Left hindlimb (tissue), 1 donor: ENCODE measurements at places on chromosomes 12 and 14.
A peak's percentile ranks its signal among the peaks of the same experiment; 100 is the strongest.

DNA sequence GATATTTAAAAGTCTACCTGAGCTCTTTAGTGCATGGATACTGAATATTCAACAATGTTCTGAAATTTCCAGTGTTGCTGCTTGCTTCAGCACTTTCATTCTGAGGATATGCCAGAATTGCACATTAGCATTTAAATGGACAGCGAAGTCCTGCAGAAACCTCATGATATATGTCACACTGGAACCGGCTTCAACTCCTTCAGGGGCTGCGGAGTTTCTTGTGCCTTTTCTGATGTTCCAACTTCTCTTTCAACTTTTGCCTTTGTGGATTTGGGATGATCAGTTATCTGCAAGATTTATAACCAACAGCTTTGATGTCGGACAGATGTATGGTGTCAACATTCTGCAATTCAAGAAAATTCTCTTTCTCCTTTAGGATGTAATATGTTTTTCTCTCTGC, 142.5 kb upstream of the LMNTD1 start:
- DNase-seq, result no peak

DNA sequence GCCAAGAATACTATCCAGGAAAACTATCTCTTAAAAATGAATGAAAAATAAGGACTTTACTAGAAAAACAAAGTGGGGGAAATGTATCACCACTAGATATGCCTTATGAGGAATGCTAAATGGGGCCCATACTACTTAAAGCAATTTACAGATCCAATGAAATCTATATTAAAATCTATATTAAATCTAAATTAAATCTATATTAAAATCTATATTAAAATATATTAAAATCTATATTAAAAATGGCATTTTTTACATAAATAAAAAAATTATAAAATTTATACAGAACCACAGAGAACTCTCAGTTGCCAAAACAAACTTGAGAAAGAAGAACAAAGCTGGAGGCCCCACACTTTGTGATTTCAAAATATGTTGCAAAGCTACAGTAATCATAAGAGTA, 234.5 kb downstream of the RPL10L start:
- DNase-seq, result no peak

DNA sequence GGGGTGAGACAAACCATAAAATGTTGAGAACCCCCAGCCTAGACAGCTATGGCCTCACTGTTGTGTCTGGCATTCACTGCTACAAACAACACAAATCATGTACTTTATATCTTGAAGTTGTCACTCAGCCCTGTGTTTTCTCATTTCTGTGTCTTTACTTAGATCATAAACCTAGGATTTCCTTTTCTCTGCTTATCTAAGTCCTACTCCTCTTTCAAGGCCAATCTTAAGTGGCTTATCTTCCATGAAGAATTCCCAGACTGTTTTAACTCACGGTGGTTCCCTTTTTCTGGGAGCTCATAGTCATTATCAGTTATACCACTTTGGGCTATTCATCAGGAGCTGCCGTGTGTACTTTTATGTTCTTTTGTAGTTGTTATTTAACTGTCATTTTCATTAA, 42.1 kb downstream of the FLRT2 start:
- no peak for DNase-seq

DNA sequence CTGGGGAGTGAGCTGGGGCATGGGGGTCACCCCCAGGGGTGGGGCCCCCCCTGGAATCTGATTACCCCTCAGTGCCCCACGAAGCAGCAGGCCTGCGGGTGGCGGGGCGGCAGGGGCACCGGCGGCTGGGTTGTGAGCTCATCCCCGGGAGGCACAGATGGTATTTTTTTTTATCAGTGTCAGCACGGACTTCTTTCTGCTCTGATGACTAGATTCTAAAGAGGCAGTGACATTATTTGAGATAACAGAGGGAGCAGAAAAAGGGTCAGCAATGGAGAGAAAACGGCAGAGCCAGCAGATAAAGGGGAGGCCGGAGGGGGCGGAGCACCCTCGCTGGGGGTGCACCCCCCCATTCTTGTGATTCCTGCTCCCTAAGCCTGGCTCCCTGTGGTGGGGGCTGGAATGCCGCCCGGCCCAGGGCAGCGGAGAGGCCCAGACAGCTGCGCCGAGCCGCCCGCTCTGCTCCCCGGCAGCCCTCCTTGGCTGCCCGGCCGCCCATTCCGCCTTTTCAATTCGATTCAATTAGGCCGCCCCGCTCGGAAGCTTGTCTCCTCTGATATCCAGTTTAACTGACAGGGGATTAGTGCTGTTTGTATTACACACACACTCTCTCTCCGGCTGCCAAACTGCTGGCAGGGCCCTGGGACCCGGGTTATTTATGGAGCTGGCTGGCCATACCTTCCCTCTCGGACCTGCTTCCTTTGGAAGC, 32.9 kb downstream of the MVK start:
- peak; percentile 49 for DNase-seq

- no peak for DNase-seq
Measured at GRCh38 chr14:68376067-68376779, 416.6 kb downstream of the ZFP36L1 start.

DNA sequence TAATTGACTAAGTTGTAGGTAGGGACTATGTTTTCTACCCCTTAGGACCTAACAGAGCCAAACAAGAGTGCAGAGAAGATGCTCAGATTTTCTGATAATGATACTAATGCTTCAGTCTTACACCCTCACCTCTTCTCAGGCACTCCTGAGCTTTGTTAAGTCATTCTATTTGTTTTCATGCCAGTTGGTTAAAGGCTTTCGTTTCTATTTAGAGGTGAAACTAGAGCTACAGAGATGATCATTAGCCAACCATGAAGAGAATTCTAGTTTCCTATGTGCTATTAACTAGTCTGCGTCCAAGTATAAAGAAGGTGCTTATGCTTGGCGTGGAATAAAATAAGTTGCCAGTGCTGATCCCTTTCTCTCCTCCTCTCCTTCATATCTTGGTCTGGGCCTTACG, 34.6 kb upstream of the PYGL start:
- DNase-seq, result no peak

- DNase-seq, result no peak
Measured at GRCh38 chr14:69617796-69618195, 6.4 kb downstream of the SUSD6 start.

- no peak for DNase-seq
Measured at GRCh38 chr14:77063571-77064171, 34.4 kb upstream of the CIPC start.

DNA sequence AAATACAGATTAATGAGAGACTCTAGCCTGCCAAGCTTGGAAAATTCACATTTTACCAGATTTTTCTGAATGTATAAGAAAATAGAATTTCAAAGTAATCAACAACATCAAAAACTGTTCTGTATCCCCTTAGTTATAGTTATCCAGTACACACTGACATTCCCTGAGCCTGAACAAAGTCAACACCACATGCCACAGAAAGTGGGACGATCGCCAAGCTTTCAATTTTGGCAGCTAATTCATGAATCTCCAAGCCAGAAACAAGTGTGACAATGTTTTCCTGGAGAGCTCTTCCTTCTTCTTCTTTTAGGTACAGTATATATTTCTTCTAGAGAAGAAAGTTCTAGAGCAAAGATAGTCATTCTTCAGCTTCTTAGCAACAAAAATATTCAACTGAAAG, 290.2 kb downstream of the PRKD1 start:
- DNase-seq, result peak; percentile 45

- no peak for DNase-seq
Measured at GRCh38 chr12:92927055-92927435, 2.0 kb downstream of the EEA1 start.

GRCh38 chr14:74898083-74898482, 16.4 kb downstream of the DLST start:
- no peak for DNase-seq

DNA sequence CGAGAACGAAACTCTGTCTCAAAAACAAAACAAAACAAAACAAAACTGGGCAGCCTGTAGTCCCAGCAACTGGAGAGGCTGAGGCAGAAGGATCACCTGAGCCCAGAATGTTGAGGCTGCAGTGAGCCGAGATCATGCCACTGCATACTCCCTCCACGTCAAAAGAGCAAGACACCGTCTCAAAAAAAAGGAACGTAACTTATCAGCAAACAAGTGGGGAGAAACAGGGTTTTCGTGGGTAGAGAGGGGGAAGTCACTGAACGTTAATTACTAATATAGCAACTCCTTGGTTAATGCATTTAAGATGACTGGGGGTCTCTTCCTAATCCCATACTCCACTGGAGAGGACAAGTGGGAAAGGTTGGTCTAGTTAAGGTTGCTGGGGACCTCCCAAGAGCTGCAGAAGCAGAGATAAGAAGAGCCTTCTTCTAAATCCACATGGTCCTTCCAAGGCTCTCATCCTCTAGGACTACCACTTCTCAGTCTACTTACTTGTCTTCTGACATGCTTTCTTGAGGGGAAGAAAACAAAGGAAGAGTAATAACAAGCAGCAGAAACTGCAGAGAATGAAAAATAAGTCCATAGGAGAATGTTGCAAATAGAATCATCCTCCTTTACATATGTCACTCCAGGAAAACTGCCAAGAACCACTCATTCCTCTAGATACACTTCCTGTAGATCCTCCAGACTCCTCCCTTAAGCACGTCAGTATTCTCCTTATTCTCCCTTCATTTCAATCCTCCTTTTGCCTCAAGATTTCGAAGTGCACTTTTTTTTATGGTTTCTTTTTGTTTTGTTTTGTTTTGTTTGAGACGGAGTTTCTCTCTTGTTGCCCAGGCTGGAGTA, 5.8 kb downstream of the NUMB start:
- no peak for DNase-seq

DNA sequence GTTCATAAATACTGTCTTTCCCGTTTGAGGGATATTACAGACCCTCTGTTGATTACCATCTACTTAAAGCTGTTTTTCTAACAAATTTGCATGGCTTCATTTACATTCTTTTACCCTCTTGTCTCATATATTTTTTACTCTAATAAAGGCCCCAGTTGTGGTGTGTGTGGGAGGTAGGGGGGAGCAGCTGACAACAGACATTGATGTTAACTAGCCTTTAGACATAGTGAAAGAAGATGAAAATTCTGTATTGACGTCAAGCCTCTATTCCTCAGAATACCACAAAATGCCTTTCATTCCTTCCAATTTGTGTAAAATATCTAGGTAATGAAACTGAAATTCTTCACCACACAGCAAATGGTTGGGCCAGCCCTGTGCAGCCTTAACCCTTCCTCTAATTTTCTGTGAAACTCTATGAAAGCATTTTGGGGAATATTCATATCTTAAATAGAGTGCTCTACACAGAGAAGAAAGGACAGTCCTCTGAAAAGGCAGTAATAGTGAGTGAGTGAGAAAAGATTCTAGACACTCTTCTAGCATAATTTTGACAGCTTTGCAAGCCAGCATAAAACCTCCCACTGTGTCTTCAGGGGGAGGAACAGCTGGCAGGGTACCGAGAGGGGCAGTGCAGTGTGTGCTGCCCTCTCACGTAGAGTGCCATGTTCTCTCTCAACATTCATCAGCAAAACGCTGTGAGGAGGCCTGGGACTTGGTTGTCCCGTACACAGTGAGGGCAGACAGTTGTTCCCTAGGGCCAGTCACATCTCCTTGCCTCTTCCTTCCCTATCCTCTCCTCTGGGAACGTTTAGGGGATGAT, 20.1 kb upstream of the CERS5 start:
- DNase-seq, result no peak

GRCh38 chr12:104303538-104304151, at the start of gene EID3:
TSS of gene EID3 (plus strand) at chr12:104303739. CDS start at chr12:104303935, 196 bp downstream.
- peak; percentile 93 for DNase-seq

- no peak for DNase-seq
Measured at GRCh38 chr12:74906224-74906623, 303.4 kb downstream of the KCNC2 start.

DNA sequence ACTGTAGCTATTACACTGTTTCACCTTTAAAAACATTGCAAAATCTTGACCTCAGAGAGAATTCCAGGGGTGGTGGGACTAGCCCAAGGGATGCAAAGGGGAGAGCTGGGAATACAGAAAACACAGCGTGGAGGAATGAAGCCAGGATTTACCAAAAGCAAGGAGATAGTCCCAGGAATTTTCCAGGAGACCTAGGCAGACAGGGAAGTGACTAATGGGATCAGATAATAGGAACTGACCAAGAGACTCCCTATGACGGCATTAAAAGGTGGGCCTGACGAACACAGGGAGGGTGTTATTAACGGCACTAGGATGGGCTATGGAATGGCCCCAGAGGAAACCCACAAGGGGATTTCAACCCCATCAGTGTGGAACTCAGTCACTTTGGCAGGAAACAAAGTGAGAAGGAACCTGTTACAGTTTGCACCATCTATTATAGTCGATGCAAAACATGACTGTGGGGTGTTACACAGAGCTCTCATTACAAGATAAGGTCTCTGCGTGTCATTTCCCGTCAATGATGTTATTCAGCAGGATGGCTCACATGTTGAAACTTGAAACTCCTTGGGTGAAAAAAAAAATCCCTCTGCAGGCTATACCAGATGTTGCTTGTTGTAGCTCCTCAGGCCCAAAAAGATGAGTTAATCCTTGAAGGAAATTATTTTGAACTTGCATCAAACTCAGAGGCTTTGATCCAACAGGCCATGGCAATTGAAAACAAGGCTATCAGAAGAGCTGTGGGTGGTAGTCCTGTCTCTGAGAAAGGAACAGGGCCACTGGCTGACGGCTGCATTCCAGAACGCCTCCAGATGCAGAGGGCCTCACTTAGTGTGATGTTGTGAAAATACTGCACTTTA, 58.7 kb downstream of the DRAM1 start:
- no peak for DNase-seq

DNA sequence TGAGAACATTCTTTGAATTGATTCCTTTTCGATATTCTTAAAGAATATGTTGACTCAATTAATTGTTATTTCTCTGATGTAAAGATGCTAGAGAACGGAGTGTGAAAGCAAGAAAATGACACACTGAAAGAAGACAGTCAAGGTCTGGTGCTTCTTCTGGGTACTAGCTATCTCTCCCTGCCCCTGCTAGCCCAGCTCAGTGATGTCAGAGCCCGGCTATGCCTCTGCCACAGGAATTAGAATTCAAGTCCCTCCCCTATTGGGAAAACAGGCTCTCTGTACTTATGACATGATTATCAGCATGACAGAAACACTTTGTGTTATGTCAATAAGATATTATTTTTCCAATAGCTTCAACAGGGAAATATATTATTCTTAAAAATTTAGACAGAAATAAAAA, 252.4 kb downstream of the KCNC2 start:
- no peak for DNase-seq
